ENCODE measurements at places on chromosomes 1 and 21.

DNA sequence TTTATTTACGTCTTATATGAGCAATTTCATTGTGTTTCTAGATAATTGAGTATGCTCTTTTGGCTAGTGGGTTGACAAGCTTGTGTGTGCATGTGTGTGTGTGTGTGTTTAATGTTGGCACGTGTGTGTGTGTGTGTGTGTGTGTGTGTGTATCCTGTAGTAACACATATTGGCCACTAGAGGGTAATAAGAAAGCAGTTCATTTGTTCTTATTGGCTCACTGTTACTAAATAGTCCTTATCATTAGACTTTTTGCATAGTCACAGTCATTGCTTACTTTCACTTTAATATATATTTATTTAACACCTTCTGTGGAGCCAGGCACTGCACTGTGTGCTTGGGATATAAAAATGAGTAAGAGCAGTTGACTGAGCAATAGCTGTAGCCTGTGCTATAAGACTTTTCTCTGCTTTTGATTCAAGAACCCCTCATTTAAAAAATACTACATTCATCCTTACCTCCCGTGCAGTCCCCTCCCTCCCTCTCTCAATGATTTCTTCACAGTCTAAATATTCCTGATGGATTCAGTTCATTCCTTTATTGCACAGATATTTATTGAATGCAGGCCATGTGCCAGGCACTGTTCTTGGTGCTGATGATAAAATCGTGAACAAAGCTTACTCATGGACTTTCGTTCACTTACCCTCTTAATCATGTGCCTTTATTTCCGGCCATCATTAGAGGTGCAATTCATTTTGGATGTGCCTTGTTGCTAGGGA lies 96.7 kb downstream of the DYRK1A start:
- no peak for DNase-seq

GRCh38 chr1:10835421-10835820 lies 39.0 kb upstream of the CASZ1 start:
- no peak for DNase-seq

DNA sequence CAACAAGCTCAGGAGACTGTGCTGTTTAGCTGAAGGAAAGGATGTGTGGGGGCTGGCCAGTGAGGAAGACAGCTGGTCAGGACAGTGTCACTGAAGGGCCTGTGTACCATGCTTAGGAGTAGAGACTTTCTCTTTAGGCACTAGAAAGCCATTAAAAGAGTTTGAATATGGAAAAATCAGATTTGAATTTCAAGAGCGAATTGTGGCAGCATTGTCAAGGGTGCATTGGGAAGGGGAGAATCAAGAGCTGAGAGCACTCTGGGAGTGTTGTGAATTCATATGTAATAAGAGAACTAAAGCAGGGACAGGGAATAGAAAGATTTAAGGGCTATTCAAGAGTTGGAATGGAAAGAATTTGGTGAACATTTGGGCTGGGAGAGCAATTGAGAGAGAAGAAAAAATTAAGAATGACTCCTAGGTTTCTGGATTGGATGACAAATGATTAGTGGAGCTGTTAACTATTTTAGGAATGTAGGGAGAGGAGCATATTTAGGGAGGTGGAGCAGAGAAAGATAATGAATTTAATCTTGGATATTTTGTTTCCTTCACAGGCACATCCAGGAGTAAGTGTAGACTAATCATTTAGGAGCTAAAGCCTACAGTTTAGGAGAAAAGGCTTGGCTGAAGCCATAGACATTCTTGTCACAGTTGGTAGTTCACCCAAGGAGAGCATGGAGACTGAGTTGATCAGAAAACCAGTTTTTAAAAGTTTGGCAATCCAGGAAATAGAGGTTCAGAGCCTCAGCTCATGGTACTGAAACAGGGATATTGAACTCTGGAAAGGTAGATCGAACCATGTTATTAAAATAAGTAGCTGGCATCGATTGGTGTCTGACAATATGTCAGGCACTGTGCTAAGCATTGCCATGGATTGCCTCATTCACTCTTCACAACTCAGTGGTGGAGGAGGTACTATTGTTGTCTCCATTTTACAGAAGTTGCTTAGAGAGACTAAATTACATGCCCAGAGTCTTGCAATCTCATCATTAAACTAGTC lies 23.1 kb upstream of the TOR3A start:
- no peak for DNase-seq

- no peak for DNase-seq
Observed at GRCh38 chr1:214321705-214322453, 40.9 kb downstream of the SMYD2 start.

DNA sequence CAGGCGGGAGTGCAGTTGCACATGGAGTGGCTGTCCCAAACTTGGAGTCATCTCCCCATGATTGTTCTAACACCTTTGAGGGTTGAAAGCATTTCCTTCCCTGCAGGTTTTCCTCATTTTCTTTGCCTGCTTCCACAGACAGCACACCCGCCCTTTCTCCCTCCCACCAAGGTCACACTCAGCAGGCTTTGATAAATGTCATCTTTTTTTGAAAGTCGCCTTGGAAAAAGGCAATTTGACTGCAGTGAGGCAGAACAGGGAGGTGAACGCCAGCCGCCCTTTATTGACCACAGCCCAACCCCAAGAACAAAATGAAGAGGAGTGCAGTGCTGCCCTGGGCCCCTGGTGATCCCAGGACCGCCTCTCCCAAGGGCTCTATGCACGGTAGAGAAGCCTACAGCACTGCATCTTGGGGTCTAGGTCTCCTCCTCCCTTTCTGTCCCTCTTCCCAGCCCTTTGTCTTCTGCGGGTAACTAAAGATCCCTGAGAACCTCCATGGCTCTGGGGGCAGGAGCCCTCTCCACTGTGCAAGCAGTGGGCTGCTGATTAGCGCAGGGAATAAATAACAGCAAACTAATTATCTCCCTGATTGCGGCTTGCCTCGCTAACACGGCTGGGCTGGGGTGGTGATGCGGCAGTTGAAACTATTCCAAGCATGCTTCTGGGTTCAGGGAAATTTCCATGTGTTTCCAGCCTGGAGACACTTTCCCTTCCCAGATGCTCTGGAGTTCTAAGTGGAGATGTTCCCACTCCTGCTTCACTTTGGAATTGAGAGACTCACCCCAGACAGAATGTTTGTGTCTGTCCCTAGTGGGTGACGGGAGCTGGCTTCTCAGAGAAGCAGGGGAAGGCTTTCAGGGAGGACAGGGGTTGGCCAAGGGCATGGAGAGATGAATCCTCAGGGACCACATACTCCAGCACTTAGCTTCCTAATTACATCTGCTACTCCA lies 11.8 kb upstream of the AMIGO1 start:
- DNase-seq = no peak

DNA sequence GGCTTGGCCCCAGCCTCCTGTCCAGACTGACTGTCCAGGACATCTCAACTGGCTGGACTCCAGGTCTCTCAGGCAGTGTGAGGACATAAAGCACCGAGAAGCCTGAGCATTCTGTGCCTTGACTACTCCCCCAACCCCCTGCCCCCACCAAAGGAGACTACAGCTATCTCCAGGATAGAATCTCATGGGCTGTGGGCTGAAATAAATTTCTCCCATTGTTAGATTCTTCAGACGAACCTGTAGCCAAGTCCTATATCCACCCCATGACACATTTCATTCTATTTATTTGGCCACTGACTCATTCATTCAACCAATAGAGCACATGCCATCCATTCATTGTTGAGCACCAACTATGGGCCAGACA lies 11.4 kb downstream of the VWA5B1 start:
- no peak for DNase-seq

DNA sequence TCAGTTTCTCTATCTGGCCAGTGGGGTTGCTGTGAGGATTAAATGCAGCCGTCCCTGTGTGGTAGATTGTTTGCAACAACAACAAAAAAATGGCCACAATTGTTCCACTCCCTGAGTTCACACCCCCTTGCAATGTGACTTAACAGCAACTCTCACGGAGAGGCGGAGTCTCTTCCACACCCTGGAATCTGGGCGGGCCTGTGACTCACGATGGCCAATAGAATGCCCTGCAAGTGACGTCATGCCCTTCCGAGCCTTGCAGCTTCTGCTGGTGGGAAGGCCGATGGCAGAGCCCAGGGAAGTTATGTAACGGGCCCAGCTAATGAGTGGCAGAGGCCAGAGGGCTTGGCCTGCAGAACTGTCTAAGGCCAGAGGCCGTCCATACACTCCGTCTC lies 87.9 kb downstream of the RIPK4 start:
- DNase-seq = no peak

GRCh38 chr1:83854456-83854855 lies 144.5 kb downstream of the TTLL7 start:
- DNase-seq = no peak

DNA sequence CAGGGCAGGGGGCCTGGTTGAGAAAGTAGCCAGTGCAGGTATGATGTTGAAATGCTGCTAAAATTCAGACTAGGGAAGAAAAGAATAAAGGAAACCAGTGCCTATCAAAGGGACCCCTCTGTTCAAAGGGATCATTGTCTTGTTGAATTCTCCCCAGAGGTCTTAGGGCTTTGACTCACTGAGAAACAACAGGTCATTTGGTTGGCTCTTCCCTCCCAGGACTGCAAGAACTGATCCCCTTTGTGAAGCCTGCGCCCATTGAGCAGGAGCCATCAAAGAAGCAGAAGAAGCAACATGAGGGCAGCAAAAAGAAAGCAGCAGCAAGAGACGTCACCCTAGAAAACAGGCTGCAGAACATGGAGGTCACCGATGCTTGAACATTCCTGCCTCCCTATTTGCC lies 11.8 kb upstream of the CELSR2 start:
- DNase-seq = no peak

- DNase-seq = no peak
Observed at GRCh38 chr1:97047421-97047793, 325.8 kb downstream of the PTBP2 start.

GRCh38 chr1:47191940-47192457 lies 2.2 kb upstream of the PDZK1IP1 start:
- DNase-seq = no peak

GRCh38 chr1:39462074-39462473 lies 29.4 kb upstream of the BMP8A start:
- no peak for DNase-seq

- DNase-seq = no peak
Observed at GRCh38 chr21:35824136-35824535, 236.2 kb downstream of the SETD4 start.

GRCh38 chr21:42841156-42841915 lies 38.0 kb downstream of the WDR4 start:
- no peak for DNase-seq

GRCh38 chr1:66834926-66835325 lies 33.9 kb upstream of the INSL5 start:
- no peak for DNase-seq

- no peak for DNase-seq
Observed at GRCh38 chr1:247453245-247453644, 4.7 kb downstream of the OR2B11 start.

- DNase-seq = no peak
Observed at GRCh38 chr1:69569175-69569541, 1.4 kb downstream of the LRRC7 start.

GRCh38 chr1:10941891-10942541 lies 70.4 kb upstream of the TARDBP start:
- DNase-seq = peak; percentile 33

- no peak for DNase-seq
Observed at GRCh38 chr1:204723131-204723787, 37.7 kb upstream of the LRRN2 start.

DNA sequence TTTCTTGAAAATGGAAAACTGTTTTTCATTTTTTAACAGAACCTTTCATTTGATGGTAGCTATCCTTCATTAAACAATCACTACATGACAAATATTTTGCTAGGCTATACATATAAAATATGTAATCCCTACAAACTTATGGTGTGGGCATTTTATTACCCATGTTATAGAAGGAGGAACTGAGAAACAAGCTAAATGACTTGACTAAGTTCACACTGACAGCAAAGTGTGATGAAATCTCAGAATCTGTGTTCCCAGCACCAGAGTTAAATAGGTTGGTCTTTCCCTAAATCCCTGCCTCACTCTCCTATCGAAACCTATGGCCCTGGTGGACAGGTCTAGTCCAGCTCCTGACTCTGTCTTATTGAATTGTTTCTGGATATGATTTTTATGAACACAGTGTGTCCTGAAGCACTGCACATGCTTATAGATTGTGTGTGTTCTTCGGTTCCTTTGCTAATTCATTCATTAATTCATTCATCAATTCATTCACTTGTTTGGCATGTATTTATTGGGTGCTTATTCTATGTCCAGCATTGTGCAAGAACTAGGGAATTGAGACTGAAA lies 301.0 kb downstream of the GRIK1 start:
- no peak for DNase-seq

DNA sequence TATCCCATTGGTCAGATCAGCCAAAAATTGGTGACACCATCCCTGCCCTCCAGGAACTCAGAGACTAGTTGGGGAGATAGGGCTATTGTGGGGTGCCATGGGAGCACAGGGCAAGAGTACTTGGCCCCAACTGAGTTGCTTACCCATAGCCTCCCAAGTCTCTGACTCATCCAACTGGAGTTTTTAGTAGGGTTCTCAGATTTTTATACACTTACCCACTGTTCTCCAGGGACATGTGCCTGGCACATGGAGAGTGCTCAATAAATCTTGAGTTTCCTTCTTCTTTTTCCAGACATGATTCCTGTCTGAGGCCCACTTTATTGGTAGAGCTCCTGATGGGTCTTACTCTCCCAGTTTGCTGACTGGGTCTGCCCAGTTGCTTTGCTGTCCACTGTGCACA lies 56.7 kb downstream of the OVGP1 start:
- DNase-seq = no peak

GRCh38 chr1:172883387-172883791 lies 167.4 kb downstream of the TNFSF18 start:
- no peak for DNase-seq

DNA sequence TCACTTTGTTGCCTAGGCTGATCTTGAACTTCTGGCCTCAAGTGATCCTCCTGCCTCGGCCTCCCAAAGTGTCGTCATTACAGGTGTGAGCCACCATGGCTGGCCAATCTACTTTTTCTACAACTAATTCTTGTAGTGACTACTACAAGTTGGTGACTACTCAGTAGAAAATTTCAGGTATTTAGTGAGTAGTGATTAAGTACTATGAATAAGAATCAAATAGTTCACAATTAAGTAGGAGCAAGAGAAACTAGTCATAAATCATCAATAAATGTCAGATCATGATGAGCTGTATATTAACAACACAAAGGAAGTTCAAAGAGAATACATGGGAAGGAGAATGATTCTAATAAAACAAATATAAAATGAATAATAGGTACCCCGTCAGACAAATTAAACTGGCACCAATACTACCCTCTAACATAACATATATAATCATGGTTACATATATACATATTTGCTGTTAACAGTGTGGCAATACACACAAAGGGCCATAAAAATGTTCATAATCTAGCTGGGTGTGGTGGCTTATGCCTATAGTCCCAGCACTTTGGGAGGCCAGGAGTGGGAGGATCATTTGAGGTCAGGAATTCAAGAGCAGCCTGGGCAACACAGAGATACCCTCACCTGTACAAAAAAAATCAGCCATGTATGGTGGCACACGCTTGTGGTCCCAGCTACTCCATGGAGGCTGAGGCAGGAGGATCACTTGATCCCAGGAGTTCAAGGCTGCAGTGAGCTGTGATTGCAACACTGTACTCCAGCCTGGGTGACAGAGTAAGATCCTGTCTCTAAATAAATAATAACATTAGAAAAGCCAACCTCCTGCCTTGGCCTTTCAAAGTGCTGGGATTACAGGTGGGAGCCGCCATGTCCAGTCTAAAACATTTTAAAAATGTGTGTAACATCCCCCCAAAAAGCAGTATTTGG lies 19.1 kb downstream of the YY1AP1 start:
- DNase-seq = no peak

- DNase-seq = no peak
Observed at GRCh38 chr21:35044770-35045541, 4.1 kb downstream of the RUNX1 start.
